Stomach (tissue), 19 donors: ENCODE measurements at places on chromosomes 5 and 9. TPM values are rescaled to one million over a fixed set of nuclear protein-coding genes. Genes with fewer than 3 reads are reported as not detected.

GGTA1 gene
- total RNA-seq: 7.0 TPM

PCDHB11 gene
- total RNA-seq: 0.87 TPM

CMYA5 gene
- total RNA-seq: 6.4 TPM

TMC1 gene
- total RNA-seq: not detected

CARTPT gene
- not detected for total RNA-seq

KIF27 gene
- total RNA-seq: 3.5 TPM

LRRC14B gene
- total RNA-seq: not detected

DOK3 gene
- not detected for total RNA-seq

FAM120AOS gene
- total RNA-seq: 44.2 TPM

CER1 gene
- total RNA-seq: not detected

LRRC26 gene
- not detected for total RNA-seq

PCDHGB2 gene
- total RNA-seq: not detected

PALM2AKAP2 gene
- 1.7 TPM for total RNA-seq

SLC6A3 gene
- not detected for total RNA-seq

IFNA13 gene
- total RNA-seq: not detected

SLC36A3 gene
- not detected for total RNA-seq

TMEM232 gene
- not detected for total RNA-seq

CKMT2 gene
- 86.2 TPM for total RNA-seq

COX7C gene
- total RNA-seq: 301 TPM

ACOT12 gene
- not detected for total RNA-seq

TMEM252 gene
- not detected for total RNA-seq

FSTL4 gene
- total RNA-seq: not detected

BTNL3 gene
- not detected for total RNA-seq

GABRA1 gene
- total RNA-seq: not detected

SLC25A2 gene
- not detected for total RNA-seq

ARL14EPL gene
- not detected for total RNA-seq

PHYHD1 gene
- 24.1 TPM for total RNA-seq

TLN1 gene
- 169 TPM for total RNA-seq

SPATA31A3 gene
- not detected for total RNA-seq

AMBP gene
- not detected for total RNA-seq

PCDHGA1 gene
- total RNA-seq: not detected

RFESD gene
- total RNA-seq: not detected

ADAMTS12 gene
- total RNA-seq: 2.2 TPM
